ENCODE measurements at places on chromosomes 2 and 18.

- DNase-seq = peak; percentile 47
Observed at GRCh38 chr2:168246483-168247340, 683 bp downstream of the STK39 start.

DNA sequence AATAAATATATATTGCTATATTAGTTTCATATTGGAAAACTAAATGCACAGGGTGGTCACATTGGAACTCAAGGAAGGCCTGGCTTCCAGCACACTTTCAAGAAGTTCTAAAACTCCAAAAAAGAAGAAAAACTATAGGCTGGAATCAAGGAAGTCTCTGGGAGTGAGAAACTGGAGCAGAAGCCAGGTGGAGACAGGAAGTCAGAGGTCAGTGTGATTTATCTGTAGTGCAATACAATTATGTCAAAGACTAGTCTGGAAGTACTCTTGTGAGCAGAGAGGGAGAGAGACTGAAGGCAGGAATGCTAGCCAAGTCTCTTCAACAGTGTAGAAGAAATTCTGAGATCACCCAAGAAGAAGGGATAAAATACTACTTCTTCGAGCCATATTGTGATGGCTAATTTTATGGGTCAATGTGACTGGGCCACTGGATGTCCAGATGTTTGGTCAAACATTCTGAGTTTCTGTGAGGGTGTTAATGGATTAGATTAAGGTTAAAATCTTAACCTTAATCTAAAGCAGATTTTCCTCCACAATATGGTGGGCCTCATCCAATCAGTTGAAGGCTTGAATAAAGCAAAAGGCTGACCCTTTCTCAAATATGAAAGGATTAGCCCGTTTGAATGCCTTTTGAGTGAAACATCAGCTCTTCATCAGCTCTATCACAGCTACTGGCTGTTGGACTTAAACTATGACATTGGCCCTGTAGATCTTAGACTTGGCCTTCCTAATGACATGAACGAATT lies 208.0 kb downstream of the TDRD15 start:
- DNase-seq = no peak

GRCh38 chr2:128237911-128238697 lies 80.6 kb downstream of the HS6ST1 start:
- no peak for DNase-seq

GRCh38 chr18:63819786-63820185 lies 44.6 kb downstream of the SERPINB7 start:
- no peak for DNase-seq

- DNase-seq = no peak
Observed at GRCh38 chr2:160368988-160369930, 124.3 kb downstream of the RBMS1 start.

Data from neural crest cell (in vitro differentiated cells).